ENCODE measurements at places on chromosomes 7 and 10. TPM values are rescaled to one million over a fixed set of nuclear protein-coding genes. Genes with fewer than 3 reads are reported as not detected.

- H3K27me3 ChIP-seq = peaks cover 19% of the 10 kb centered on the region
- DNase-seq = no peak
- no peaks in the 10 kb centered on the region for H3K36me3 ChIP-seq
- H3K4me3 ChIP-seq = no peak overlapping the region
- H3K27ac ChIP-seq = no peak overlapping the region
- H3K4me1 ChIP-seq = no peaks in the 10 kb centered on the region
Observed at GRCh38 chr10:62904281-62904875, 88.2 kb upstream of the EGR2 start.

- H3K36me3 ChIP-seq = peaks cover 10% of the 10 kb centered on the region
- no peak overlapping the region for H3K27ac ChIP-seq
- no peak overlapping the region for H3K4me3 ChIP-seq
- peaks cover 9% of the 10 kb centered on the region for H3K27me3 ChIP-seq
- H3K4me1 ChIP-seq = peaks cover 2% of the 10 kb centered on the region
Observed at GRCh38 chr7:97187067-97187466, 69.6 kb downstream of the SDHAF3 start.

GRCh38 chr7:152601305-152601798 lies 74.6 kb downstream of the XRCC2 start:
- no peaks in the 10 kb centered on the region for H3K36me3 ChIP-seq
- H3K4me1 ChIP-seq = no peaks in the 10 kb centered on the region
- no peak overlapping the region for H3K27ac ChIP-seq
- H3K4me3 ChIP-seq = no peak overlapping the region
- H3K27me3 ChIP-seq = no peaks in the 10 kb centered on the region

GRCh38 chr7:126589068-126589684 lies 663.6 kb downstream of the GRM8 start:
- H3K27ac ChIP-seq = no peak overlapping the region
- H3K36me3 ChIP-seq = no peaks in the 10 kb centered on the region

Gene NYAP1
- total RNA-seq = 0.42 TPM

Gene ADRA2A
- total RNA-seq = not detected

Gene SERPINE1
- total RNA-seq = 0.44 TPM
